Neural crest cell (in vitro differentiated cells): ENCODE measurements at places on chromosomes 2 and 18. TPM values are rescaled to one million over a fixed set of nuclear protein-coding genes. Genes with fewer than 3 reads are reported as not detected.

DNA sequence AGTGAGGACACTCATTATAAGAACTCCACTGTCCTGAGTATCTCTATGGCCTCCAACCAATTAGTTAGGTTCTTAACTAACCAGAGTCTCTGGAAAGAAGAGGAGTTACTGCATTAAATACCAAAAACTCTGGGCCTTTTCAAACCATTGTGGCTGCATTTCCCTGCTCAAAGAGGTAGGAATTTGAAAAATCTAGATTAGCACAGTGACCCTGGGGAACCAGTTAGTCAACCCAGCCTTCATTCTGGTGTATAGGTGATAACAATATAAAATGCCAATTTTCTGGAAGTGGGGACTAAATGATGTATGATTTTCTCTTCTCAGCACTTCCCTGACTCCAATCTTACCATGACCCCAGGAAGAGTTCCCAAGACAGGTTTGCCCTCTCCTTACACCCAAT, 287.8 kb upstream of the SETBP1 start:
- no peak overlapping the region for H3K4me3 ChIP-seq
- no peak for DNase-seq
- H3K4me1 ChIP-seq = peaks cover 20% of the 10 kb centered on the region
- H3K27me3 ChIP-seq = no peaks in the 10 kb centered on the region
- no peaks in the 10 kb centered on the region for H3K36me3 ChIP-seq

DNA sequence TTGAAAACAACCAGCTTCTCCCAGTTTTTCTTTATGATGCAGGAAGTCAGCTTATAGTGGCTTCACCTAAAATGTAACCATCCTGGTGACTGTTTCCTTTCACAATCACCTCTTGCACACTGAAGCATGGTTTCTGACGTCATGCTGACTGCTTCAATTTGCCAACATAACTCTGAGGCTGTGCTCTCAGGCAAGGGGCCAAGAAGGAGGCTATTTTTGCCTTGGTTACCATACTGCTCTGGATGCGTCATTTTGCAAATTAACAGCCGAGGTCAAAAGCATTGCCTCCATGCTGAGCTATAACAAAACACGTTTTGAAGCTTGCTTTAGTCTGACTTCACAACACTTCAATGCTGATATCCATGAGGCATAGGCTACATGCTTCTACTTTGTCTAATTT, 397.8 kb downstream of the METTL4 start:
- peaks cover 15% of the 10 kb centered on the region for H3K4me1 ChIP-seq
- no peak for DNase-seq
- H3K36me3 ChIP-seq = no peaks in the 10 kb centered on the region
- H3K27me3 ChIP-seq = no peaks in the 10 kb centered on the region
- no peak overlapping the region for H3K27ac ChIP-seq

GRCh38 chr18:3252843-3253242, 5.2 kb downstream of the MYL12A start:
- no peak for DNase-seq
- H3K27me3 ChIP-seq = no peaks in the 10 kb centered on the region
- peaks cover 12% of the 10 kb centered on the region for H3K36me3 ChIP-seq
- H3K4me3 ChIP-seq = peak overlapping the region; percentile 31

- no peak for DNase-seq
- peaks cover 2% of the 10 kb centered on the region for H3K36me3 ChIP-seq
- H3K27me3 ChIP-seq = no peaks in the 10 kb centered on the region
- peaks cover 13% of the 10 kb centered on the region for H3K4me1 ChIP-seq
These were observed 304.0 kb downstream of the LNPK start for GRCh38 chr2:175698061-175698460.

The CLEC4F gene
- total RNA-seq = not detected in 2 replicates

The SP5 gene
- 3.5 and 6.4 TPM in 2 replicates for total RNA-seq
